ENCODE measurements at places on chromosomes 6 and 20.

- DNase-seq, result no peak
Measured at GRCh38 chr6:124294574-124295200, 491.0 kb downstream of the NKAIN2 start.

GRCh38 chr20:60144974-60145527, 186.8 kb downstream of the CDH26 start:
- DNase-seq, result no peak

GRCh38 chr20:13857304-13857703, 72.5 kb downstream of the NDUFAF5 start:
- DNase-seq, result no peak

DNA sequence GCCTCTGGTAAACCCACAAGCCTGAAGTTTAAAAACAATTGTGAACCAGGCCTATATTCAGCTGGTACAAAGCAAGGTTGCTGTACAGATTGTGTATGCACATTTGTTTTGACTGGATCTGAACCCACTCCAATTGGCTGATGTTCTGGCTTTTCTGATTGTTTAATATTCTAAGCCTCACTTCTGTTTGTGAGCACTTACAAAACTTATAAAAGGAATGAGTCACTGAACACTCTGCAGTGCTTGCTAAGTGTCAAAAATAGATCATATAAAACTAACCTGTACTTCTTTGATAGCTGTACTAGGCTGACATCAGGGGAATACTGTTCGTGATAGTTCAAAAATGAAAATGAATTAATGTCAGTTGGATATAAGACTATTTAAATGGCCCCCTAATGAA, 12.1 kb downstream of the COL21A1 start:
- DNase-seq, result no peak

DNA sequence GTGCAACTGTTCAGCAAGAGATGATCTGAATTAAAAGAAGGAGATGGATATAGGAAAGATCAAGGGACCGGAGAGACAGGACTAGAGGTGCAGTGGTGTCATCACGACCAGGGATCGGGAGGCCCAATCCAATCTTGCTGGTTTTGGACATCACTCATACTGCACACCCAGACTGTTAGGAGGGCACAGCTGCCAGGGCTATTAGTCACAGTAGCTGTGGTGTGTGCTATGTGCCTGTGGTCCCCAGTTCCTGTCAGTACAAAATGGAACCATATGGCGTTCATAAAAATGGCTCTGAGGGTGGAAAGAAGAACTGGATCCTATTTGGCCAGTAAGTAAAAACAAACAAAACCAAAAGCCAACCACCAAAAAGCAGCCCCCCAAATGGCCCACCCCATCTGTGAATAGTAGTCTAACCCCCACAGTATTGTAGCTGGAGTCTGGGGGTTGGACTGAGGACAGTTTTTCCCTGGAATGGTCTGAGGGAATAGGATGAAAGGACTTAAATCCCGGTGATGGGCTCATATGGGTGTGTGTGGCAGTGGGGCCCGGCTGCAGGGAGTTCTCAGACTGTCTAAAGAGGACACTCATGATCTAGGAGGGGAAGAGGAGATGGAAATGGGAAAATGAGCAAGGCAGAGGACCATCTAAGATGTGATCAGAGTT, 9.3 kb upstream of the NNAT start:
- DNase-seq, result no peak

DNA sequence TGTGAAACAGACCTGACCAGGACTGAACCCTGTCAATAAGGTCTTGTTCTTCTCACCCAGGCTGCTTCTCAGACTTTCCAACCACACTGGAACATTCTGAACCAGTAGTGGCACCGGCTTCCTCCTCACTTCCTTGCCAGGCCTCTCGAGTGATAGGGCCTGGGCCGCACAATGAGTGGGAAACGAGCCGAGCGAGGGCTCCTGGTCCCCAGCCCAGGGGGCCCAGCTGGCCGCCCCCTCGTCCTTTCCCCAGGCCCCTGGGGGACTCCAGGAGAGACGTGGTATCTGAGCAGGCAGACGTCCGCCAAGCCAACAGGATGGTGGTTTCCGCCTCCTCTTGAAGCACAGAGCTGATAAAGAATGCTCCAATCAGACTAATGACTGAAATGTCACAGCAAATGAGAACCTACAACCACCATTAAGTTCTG, 117.9 kb downstream of the GMDS start:
- DNase-seq, result no peak

GRCh38 chr6:119065955-119066354, 12.5 kb downstream of the FAM184A start:
- DNase-seq, result no peak

DNA sequence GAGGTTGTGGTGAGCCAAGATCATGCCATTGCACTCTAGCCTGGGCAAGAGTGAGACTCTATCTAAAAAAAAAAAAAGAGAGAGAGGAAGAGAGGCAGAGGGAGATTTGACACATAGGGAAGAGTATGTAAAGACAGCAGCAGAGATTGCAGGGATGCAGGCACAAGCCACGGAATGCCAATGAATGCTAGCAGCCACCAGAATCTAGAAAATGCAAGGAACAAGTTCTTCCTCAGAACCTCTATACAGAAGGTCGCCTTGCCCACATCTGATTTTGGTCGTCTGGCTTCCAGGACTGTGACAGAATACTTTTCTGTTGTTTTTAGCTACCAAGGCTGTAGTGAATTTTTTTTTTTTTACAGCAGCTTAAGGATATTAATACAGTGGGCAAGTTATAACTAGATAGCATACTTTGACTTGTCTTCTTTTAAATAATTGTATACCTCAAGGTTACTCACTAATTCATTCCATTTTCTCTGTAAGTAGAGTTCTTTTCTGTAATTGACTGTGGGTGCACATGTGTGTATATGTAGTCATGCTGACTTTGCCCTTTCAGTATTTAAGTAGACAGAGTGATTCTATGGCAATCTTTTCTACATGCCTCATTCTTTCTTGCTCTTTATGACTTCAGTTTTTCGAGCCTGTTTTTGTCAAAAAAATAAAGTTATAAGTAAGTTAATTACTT, 402.2 kb downstream of the GJA1 start:
- no peak for DNase-seq

GRCh38 chr20:51337126-51337805, 205.3 kb downstream of the NFATC2 start:
- DNase-seq, result no peak

GRCh38 chr6:33217681-33218080, 9.4 kb downstream of the RING1 start:
- no peak for DNase-seq

DNA sequence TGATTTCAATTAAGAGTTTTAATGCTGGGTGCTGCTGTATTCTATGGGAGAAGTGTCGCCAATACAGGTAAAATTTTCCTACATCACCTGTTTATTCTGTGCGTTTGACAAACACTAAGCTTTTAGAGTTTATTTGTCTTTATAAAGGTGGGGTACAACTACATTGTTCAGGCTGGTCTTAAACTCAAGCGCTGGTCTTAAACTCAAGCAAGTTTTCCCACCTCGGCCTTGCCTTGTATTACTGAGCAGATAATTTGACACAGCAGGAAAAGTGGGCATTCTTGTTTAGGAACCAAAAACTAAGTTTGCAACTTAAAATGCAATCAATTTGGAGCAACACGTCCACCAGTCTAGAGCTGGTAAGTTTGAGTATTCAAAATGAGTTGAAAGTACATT, 112.9 kb upstream of the BTN3A2 start:
- DNase-seq, result no peak

DNA sequence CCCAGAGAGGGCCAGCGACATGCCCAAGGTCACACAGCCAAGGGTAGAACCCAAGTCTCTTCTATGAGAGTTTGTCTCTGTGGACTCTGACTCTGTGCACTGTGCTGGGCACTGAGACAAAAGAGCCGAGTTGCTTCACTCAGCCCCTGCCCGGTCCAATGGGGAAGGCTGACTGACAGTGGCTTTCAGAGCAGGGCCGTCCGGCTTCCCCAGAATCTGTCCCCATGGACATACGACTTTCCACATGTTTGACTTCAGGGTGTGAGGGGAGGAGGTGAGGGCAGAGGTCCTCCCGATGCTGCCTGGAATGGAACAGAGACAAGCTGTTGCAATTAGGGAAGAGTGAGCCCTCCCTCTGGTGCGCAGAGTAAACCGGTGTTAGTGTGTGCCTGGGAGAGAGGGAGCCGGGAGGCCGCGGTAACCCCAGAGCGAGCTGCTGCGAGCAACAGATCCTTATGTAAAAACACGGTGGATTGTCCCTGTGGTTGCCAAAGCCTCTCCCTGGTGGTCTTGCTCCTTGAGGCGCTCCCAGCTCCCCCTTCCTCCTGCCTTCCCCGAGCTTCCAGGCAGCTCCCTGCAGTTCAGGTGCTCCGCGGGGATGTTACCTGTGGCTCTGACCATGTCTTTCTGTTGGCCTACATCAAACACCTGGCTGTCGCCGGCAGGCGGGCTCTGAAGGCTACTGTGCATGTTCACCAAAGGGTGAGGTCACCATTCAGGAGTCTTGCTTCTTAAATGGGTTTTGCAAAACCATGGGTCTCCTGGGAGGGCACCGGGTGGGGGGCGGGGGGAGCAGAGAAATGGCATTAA, 672 bp downstream of the SIRPA start:
- no peak for DNase-seq

DNA sequence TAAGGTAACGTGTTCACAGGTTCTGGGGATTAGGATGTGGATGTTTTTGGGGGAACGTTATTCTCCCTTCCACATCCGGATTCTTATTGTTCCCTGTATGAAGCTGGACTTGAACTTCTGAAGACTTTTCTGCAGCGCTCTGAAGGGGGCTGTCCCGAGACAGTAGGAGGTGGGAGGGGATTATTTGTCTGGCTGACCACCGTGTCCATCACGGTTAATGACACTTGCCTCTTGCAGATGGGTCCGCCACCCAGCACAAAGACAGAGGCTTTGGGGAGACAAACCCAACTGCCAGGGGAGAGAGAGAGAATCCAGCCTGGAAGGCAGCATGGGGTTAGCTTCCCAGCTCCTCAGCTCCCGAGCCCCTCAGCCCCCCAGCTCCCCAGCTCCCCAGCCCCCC, 16.7 kb downstream of the ZDHHC14 start:
- no peak for DNase-seq

- DNase-seq, result peak; percentile 66
Measured at GRCh38 chr20:62583424-62583920, 58.8 kb upstream of the SLCO4A1 start.

- DNase-seq, result peak; percentile 58
Measured at GRCh38 chr6:151160929-151161757, 78.6 kb upstream of the AKAP12 start.

DNA sequence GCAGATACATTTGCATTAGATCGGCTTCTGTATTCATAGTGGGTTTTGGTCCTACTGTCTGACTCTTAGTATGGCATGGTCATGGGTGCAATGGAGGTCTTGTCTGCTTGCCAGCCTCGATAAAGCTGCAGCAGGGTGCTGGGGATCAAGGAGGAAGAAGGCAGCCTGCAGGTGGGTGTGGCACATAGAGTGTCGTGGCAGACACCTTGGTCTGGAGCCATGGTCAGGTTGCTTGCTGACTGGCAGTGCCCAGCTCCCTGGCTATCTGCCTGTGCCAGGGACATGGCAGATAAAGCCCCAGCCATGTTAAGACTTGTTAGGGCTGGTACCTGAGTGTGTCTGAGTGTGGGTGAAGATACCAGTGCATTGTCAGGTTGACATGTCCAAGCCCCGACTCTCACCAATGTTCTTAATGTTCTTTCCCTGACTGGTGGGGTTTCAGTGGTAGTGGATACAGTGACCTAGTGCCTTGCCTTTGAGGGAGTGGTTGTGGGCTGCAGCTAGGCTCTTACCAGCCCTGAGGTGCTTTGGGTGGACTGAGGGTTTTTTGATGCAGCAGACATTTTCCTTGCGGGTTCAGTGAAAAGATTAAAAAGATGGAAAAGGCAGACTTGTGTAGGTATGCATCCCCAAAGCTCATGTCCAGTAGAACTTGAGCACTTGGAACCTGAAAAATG, 1.8 kb downstream of the FAM83D start:
- peak; percentile 45 for DNase-seq

DNA sequence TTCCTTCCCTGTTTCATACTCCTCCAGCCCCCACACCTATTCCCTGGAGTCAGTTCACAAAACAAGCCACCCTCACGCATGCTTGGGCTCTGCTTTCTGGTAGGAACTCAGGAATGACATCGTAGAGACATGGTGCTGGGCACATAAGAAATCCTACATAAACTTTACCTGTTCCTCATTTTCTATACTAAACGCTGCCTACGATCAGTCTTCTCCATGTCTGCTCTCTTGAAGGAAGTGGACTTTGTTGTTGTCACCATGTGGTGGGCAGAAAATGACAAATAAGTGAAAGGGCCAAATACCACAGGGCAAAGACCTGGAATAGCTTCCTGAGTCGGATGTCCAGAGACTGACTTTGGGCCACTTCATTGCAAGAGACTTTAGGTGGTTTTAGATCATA, 10.1 kb downstream of the MYLK4 start:
- DNase-seq, result no peak

DNA sequence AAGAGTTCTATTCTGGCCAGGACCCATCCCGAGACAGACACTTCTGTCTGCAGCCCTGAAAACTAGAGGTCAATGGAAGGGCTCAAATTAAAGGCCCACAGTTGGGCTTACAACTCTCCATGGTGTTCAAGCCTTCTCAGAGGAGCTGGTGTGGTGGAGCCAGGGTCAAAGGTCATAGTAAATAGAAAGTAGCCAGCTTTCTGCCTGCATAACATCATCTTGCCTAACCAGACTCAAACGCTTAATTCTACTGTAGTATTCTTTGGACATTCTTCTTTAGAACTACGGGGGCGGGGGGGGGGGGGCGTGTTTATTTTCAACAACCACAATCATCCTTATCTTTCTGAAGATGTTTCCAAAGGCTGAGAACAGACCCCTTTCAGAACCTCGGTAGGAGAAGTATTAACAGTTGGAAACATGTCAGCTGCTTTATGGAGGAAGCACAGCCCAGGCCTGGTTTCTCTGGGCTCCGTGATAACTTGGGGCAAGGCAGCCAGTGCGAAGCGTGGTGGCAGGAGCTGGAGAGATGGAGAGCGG, 1.5 kb upstream of the RREB1 start:
- DNase-seq, result no peak

GRCh38 chr6:10730254-10730653, 7.4 kb downstream of the TMEM14C start:
- no peak for DNase-seq

- no peak for DNase-seq
Measured at GRCh38 chr6:91751526-91751925, 1164.7 kb upstream of the MAP3K7 start.

DNA sequence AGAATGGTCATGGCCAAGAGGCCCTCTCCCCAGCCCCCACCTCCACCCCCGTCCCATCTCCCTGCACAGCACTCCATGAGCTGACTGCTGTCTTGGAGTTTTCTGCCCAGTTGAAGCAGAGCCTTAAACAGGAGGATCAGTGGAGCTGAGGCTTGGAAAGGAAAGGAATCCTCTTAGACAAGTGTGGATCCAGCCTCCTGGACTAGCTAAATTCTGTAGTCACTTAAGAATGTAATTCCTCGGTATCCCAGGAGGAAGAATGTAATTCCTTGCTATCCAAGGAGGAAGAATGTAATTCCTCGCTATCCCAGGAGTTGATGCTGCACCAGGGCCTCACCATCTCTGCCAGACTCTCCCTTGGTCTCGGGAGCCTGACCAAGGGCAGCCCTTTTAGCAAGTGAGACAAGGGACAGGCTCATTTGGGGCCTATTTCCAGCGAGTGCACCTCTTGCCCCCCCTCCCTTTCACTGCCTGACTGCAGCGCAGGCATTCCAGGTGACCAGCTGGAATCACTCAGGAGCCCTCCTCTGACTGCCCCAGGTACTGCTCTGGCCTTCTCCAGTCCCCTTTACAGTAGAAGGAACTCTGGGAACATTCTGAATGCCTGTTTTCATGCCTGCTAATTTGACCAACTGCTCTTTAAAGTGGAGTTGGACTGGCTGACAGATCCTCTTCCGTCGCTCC, 76.2 kb downstream of the TCP11 start:
- no peak for DNase-seq
